ENCODE measurements at places on chromosomes 1 and 21. TPM values are rescaled to one million over a fixed set of nuclear protein-coding genes. Genes with fewer than 3 reads are reported as not detected.
A peak's percentile ranks its signal among the peaks of the same experiment; 100 is the strongest.

- no peak for DNase-seq
Measured at GRCh38 chr1:247293047-247293446, 37.2 kb downstream of the VN1R5 start.

- no peak for DNase-seq
Measured at GRCh38 chr21:34166468-34166867, 93.1 kb downstream of the MRPS6 start.

- no peak for DNase-seq
Measured at GRCh38 chr1:15215116-15215515, 31.9 kb upstream of the FHAD1 start.

DNA sequence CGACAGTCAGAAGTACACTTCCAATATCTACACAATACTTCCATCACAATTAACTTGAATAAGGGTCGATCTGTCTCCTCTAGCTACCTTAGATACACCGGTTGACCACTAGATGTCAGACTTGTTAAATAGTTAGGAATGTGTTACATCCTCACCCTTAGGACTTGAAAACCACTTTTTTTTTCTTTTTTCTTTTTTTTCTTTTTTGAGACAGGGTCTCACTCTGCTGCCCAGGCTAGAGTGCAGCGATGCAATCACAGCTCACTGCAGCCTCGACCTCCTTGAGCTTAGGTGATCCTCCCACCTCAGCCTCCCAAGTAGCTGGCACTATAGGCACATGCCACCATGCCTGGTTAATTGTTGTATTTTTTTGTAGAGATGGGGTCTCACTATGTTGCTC, 120.4 kb upstream of the GREM2 start:
- no peak for DNase-seq

DNA sequence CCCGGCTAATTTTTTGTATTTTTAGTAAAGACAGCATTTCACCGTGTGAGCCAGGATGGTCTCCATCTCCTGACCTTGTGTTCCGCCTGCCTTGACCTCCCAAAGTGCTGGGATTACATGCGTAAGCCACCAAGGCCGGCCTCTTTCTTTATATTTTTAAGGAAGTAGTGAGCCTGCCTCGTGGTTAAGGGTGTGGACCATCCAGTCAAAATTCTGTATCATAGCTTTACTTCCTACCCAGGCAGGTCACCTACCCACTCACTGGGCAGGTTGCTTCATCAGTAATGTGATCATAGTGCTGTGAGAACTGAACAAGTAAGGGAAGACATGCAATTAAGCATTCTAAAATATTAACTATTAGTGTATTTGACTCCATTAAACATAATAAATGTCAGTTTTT, 8.1 kb upstream of the ACOT7 start:
- no peak for DNase-seq

DNA sequence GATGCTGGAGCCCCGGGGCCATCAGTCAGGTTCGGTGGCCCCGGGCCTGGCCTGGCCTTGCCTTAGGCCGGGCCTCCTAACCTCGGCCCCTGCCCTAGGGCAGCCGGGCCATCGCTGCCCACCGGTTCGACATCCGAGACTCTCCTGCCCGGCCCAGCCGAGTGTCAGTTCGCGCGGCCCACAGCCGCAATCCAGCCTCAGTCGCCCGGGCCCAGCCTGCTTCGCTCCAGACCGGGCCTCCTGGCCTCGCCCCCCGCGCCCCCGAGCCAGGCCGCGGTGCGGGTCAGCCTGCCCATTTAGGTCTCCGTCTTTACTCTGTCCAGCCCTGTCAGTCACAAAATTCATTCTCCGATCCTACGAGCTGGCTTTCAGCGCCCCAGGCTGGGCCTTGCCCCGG, 777 bp downstream of the LRRC41 start:
- DNase-seq, result peak; percentile 74

- DNase-seq, result no peak
Measured at GRCh38 chr1:164760569-164760968, 201.6 kb downstream of the PBX1 start.

DNA sequence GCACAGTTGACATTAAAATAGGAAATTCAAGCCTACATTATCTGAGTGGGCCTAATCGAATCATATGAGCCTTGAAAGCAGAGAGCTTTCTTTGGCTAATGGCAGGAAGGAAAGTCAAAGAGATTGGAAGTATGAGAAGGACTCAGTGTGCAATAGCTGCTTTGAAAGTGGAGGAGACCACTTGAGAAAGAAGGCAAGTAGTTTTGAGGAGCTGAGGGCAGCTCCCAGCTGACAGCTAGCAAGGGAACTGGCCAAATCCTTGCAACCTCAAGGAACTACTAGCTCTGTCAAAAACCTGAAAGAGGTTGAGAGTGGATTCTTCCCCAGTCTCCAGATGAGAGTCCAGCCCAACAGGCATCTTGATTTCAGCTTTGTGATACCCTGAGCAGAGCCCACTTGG, 149.0 kb upstream of the CACYBP start:
- no peak for DNase-seq

GRCh38 chr1:112841825-112842224, 114.2 kb downstream of the SLC16A1 start:
- DNase-seq, result no peak

DNA sequence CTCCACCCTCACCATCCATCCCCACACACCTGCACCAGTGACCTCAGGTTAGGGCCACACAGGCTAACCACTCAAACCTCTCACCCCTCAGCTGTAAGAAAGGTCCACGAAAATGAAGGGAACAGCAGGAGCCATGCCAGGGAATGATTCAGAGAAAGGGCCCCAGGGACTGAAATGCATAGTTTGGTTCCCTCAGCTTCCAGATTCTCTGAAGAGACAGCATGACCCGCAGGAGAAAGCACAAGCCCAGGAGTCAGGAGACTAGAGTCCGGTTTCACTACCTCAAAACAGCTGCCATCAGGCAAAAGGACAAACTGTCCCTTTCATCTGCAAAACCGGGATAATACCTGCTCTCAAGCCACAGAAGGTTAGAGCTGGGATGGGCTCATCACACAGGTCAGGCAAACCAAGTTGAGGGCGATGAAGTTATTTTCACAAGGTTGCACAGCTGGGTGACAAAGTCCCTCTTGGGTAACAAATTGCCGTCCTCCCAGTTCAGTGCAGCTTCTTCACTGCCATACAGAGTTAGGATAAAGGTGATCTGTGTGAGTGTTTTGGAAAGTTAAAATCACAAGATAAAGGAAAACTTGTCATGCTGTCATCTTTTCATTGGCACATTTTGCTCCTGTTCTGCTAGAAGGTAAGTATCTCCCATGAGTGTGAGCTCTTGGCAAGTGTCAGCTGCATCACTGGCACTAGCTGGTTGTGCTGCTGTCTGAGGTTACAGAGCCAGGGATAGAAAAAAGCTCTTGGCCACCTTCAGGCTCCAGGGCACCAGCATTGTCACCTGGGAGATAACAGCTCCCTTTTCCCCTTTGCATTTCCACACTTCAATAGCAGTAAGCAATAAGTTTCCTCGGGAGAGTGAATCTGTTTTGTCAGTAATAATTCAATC, 120.4 kb downstream of the KCNH1 start:
- DNase-seq, result no peak

Gene OR14I1
- polyA plus RNA-seq, result not detected

Gene KIAA0040
- 7.5 TPM for polyA plus RNA-seq

Gene CHML
- polyA plus RNA-seq, result 1.1 TPM

Gene OR2T29
- not detected for polyA plus RNA-seq

Gene DCDC2B
- 0.05 TPM for polyA plus RNA-seq
